ENCODE measurements at places on chromosomes 11 and 22.

DNA sequence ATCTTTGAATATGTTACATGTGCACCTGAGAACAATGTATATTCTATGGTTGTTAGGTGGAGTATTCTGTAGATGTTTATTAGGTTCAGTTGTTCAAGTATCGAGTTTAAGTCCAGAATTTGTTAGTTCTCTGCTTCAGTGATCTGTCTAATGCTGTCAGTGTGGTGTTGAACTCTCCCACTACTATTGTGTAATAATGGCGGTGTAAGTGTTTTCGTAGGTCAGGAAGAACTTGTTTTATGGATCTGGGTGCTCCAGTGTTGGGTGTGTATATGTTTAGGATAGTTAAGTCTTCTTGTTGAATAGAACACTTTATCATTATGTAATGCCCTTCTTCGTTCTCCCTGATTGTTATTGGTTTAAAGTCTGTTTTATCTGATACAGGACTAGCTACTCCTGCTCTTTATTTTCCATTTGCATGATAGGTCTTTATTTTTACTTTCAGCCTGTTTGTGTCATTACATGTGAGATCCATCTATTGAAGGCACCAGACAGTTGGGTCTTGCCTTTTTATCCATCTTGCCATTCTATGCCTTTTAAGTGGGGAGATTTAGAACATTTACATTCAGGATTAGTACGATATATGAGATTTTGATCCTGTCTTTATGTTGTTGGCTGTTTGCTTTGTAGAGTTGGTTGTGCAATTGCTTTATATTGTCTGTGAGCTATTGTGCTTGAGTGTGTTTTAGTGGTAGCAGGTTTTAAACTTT is 121.6 kb downstream of the DDX10 start:
- DNase-seq, result no peak

DNA sequence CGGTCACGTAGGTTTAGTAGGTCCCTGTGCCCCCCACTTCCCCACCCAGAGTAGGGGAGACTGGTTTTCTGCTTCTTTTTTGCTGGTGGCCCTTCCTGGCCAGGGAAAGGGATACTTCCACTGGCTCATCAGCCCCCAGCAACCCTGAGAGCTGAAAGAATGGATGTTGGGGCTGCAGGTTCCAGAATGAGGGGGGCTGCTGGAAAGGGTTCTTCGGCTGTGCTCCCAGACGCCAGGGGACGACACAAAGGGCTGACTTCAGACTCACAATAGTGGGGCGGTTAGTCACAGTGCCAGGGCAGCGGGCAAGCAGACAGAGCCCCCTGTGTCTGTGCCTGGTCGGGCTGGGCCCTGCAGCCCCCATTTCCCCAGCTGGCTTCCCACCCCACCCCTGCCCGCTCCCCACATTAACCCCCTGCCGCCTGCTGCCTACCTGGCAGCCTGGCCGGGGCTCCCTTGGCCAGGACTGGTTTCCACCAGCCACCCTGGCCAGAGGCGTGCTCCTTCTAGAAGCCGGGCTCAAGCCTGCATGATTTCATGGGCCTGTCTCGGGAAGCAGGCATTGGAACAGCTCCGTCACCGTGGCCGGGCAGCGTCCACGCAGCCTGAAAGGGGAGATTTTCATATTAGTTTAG is 79.1 kb upstream of the WNT7B start:
- no peak for DNase-seq

DNA sequence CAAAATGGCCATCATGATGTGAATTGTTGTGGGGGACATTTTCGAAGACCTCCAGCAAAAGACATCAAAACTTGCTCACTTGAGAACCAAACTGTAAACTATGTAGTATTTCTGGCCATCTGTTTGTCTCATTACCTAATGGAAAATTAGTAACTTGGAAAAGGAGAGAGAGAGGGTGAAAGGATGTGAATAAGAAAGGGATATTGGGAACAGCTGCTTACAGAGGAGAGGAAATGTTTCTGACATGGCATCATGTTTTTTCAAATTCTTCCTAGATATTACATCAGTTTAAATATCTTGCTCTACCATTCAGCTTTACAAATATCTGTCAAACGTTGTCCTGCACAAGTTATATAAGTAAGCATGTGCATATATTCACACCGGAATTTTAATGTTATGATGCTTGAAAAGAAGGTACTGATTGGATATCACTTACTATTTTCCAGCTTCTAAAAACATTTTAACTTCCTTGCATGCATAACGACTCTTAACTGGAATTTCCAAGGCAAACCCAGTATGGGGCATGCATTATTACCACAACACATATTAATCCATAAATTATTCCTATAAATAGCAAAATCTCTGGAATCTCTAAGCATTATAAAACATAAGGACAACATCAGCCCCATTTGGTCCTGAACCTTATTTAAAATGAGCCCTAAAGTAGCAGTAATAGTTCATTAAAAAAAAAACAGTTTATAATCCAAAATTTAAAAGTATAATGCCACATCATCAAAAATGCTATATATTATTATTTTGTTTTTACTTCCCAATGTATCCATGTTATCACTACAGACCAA is 20.0 kb downstream of the GUCY1A2 start:
- no peak for DNase-seq

- no peak for DNase-seq
These were observed 44.4 kb downstream of the VSIG10L2 start for GRCh38 chr11:125990244-125990643.

DNA sequence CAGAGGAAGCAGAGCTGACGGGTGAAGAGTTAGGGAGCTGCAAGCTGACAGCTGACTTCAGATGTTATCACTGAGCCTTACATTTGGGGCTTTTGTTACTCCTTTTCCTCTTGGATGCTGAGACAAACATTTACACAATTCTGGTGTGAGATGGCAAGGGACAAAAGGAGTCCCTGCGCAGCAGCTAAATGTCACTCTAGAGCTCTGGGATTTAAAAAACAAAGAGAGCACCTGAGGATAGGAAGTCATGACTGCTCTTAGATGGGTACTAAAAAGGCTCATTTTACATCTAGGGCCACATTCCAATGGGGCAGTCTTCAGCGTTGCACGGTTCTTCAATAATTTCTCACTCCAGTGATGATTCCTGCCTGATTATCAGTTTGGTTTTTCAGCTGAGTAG is 204.5 kb downstream of the RAB38 start:
- DNase-seq, result no peak

GRCh38 chr22:21865041-21865440 is 2.4 kb downstream of the MAPK1 start:
- no peak for DNase-seq

DNA sequence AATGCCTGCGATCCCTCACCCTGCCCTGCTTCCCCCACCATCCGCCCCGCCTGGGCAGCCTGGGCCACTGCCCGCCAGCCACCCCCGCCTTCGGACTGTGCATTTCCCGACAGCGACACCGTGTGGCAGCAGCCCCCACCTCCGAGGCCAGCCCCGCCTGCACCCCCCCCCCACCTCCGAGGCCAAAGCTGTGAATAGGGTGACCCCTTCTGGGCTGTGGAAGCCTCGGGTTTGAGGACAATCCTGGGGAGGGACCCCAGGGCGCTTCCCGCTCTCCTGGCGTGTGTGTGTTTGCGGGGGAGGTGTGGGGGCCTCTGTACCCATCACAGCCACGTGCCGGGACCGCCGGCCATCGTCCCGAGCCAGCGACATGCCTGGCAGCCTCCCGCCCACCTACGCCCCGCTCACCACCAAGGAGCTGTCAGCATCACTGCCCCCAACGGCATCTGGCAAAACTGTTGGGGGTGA is 33.8 kb upstream of the PPARA start:
- peak; percentile 92 for DNase-seq

GRCh38 chr11:5203366-5203765 is 2.9 kb upstream of the OR51V1 start:
- no peak for DNase-seq

- no peak for DNase-seq
These were observed 2.2 kb downstream of the B3GNT6 start for GRCh38 chr11:77036398-77036797.

DNA sequence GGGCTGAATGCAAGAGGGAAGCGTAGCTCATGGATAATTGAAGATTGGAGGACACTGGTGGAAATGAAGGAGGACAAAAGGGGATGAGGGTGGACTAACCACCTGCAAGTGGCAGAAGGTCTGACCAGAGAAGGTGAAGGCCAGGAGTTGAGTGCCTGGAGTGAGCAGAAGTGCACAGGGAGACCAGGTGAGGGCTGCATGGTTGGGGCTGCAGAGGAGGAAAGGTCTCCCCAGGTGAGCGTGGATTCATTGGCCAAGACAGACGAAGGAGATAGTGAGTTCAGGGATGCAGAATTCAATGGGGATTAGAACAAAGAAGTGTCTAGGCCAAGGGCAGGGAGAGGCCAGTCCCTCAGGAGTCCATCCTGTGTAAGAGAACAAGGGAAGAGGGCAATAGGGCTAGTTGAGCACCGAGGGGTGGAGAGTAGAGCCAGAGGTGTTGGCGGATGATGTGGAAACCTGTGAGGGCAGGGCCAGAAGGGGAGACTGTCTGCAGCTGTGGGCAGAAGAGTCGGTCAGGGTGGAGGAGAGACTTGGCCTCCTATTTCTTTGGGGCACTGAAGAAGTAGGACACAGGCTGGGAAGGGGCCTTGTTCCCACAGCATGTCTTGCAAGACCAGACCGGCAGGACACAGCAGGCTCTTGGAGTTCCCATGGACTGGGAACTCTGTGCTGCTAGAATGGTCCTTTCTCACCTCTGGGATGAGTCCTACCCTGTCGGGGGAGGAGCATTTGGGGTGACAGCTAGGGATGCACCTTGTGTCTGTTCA is 6.7 kb downstream of the TRIM29 start:
- DNase-seq, result no peak

- DNase-seq, result peak; percentile 76
These were observed 1.7 kb upstream of the IGSF22 start for GRCh38 chr11:18727479-18728236.

DNA sequence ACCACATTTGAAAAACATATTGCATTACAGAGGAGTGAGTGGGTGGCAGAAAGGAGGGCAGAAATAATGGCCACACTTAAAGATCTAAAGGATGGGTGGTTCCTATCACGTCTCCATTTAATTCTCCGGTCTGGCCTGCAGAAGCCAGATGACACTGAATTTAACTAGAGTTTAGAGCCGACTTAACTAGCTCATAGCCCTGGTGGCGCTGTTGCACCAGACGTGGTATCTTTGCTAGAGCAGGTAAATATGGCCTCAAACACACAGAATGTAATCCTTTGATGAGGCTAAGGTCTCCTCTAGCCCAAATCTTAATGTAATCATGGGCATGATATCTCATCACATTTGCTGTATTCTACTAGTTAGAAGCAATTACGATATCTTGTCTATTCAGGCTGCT is 51.5 kb upstream of the GAL start:
- DNase-seq, result peak; percentile 66

- DNase-seq, result no peak
These were observed 5.7 kb upstream of the PPP6R2 start for GRCh38 chr22:50337262-50338041.

DNA sequence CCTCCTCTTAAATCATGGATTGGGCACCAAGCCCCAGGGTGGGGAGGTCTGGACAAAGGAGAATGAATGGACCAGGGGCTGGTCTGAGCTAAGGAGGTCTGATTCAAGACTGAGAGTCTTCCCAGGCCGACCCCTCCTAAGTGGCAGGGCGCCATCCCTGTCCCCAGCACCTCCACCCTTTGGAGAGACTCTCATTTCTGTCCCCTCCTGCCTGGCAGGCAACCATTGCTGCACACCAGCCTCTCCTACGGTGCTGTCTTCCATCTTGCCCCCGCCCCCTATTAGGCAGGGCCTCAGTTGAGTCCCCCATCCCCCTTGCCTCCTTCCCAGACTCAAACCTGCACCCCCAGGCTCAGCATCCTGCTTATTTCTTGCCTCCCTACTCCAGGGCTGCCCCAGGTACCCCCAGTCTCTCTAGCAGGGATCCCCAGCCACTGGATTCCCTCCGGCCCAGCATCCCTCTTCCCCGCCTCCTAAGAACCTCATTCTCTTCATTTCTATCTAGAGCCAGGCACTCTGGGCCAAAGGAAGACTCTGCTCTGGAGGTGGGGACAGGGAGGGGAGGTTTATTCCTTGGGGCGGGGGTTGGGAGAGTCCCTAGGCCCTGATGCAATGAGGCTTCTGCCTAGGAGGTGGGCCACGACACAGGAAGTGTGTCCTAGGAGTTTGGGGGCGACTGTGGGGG is 1.7 kb upstream of the RCOR2 start:
- DNase-seq, result no peak

- DNase-seq, result no peak
These were observed 73.3 kb upstream of the FAR1 start for GRCh38 chr11:13595166-13595565.

DNA sequence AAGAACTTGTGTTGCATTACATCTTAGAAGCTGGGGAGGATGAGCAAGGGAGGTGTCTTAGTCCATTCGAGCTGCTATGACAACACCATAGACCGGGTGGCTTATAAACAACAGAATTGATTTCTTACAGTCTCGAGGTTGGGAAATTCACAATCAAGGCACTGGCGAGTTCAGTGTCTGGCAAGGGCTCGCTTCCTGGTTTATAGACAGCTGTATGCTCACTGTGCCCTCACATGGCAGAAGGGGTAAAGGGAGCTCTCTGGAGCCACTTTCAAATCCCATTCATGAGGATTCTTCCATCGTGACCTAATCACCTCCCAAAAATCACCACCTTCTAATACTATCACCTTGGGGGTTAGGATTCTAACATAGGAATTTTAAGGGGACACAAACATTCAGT is 150.0 kb upstream of the NECTIN1 start:
- DNase-seq, result no peak

DNA sequence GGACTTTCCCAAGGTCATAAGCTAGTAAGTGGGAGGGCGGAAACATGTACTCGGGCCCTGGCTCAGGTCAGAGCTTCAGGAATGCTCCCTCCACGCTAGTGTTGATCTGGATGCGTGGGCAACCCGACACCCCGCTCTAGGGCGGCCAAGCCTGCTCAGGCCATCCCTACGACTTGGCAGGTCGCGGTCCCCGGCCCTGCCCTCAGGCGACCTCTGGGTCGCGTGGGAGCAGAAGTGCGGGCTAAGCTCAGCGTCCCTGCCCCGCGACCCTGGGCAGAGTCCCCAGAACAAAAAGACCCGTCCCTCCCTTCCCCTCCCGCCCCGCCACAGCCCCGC is 781 bp upstream of the TEF start:
- no peak for DNase-seq

DNA sequence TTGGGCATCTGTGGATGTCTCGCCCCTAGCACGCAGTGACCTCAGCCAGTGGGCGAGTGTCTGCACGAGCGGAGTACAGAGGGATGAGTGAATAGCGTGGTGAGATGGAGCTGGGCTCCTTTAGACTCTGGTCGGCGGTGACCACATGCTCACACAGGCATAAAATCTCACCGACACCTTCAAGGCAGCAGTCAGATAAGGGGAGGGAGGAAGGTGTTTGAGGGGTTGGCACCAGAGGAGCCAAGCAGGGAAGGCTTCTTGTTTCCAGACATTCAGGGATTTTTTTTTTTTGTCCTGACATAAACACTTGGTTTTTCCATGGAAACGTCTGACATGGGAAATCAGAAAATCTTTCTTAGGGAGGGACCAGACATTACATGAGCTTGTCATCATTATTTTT is 35.8 kb downstream of the GRIK4 start:
- DNase-seq, result no peak

GRCh38 chr11:69669486-69669885 is 5.7 kb downstream of the LTO1 start:
- no peak for DNase-seq

GRCh38 chr11:120079750-120080610 is 57.9 kb downstream of the TRIM29 start:
- DNase-seq, result peak; percentile 41
